ENCODE measurements at places on chromosomes 2 and 18.

- no peak for DNase-seq
Measured at GRCh38 chr18:62264984-62265383, 60.1 kb upstream of the TNFRSF11A start.

- DNase-seq = no peak
Measured at GRCh38 chr2:200188876-200189275, 117.6 kb upstream of the SPATS2L start.

- DNase-seq = no peak
Measured at GRCh38 chr2:30237966-30238800, 6.8 kb downstream of the LBH start.

GRCh38 chr2:181152701-181153100, 172.3 kb downstream of the UBE2E3 start:
- DNase-seq = no peak

DNA sequence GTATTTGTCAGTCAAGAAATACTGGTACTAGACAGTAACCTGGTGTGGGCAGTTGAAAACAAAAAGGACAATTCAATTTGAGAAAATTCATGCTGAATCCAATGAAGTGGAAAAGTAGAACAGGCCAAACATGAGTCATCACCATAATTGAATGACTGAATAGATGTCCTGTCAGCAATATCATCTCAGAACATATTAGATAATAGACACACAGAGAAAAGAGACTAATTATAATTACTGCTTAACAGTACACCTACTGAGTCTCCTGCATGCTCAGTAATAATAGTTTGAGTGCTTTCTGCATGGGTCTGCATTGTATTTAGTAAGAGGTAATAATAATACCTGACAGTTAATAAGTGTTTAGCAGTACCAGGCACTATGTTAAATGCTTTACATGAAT, 138.6 kb upstream of the ZC3H15 start:
- DNase-seq = no peak

DNA sequence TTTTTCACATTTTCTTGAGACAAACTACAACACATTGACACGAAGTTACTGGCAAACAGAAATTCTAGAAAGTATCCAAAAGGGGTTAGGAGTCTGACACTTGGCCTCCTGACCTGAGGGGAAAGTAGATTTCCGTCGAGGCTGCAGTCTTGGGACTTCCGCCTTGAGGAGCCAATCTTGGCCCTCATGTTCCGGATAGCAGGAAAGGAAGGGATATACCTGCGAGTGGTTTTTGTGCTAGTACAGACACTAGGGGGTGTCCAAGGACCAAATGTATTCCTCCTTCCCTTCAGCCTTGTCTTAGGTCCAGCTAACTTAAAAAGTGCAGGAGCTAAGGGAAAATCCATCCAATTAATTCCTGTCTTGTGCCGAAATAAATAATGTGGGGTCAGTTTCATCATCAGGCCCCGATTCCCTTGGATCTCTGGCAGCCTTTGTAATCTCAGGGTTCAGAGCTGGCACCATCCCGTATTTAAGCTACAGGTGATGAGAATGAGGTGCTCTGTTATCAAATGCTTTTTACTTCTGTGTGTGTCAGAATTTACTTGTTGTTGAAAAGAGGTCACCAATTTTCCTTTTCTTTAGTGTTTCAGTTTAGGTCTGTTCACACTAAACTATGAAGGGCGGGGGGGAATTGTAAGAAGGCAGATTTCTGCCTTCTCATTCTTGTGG, 330.2 kb upstream of the FANCL start:
- peak; percentile 44 for DNase-seq

DNA sequence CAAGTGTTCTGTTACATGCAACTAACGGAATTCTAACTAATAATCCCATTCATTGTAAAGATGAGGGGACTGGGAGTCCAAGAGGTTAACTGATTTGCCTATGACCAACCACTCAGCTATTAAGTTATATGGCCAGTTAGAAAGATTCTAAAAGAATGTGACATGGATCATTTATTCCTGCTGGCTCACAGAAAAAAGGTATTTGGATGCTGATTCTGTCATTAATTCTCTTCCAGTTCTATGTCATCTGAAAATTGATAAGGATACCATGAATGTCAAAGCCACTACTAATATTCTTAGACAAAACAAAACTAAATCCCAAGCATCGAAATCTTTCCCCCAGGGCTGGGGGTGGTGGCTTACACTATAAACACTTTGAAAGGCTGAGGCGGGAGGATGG, 41.2 kb upstream of the GORASP2 start:
- no peak for DNase-seq

DNA sequence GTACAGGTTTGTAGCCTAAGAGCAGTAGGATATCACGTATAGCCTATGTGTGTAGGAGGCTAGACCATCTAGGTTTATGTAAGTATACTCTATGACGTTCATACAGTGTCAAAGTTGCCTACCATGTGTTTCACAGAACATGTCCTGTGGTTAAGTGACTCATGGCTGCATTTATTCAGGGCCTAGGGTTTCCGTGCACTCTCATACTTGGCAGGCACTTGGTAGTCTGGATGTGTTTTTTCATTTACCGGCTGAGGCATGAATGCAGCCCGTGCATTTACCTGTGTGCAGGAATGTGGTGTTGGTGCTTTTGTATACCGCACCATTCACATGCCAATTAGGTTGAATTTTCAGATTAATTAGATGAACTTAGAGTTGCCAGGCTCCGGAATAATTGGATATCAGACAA, 43.4 kb downstream of the MYL12B start:
- no peak for DNase-seq

GRCh38 chr2:162074632-162074895, 549 bp upstream of the DPP4 start:
- DNase-seq = no peak

DNA sequence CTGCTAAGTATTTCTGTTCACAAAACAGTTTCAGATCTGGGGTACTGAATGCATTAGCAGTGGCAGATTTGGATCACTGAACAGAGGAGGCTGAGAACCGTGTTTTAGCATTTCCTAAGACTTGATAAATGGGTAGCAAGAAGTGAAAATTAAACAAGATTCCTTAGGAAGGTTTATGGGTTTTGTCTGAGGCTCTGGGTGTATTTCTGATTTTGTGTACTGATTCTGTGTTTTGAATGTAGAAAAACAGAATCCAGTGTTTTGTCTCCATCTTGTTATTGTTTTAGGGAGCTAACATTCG, 1.4 kb downstream of the FAM117B start:
- DNase-seq = no peak

- peak; percentile 72 for DNase-seq
Measured at GRCh38 chr2:162840598-162841246, 2.2 kb upstream of the KCNH7 start.

DNA sequence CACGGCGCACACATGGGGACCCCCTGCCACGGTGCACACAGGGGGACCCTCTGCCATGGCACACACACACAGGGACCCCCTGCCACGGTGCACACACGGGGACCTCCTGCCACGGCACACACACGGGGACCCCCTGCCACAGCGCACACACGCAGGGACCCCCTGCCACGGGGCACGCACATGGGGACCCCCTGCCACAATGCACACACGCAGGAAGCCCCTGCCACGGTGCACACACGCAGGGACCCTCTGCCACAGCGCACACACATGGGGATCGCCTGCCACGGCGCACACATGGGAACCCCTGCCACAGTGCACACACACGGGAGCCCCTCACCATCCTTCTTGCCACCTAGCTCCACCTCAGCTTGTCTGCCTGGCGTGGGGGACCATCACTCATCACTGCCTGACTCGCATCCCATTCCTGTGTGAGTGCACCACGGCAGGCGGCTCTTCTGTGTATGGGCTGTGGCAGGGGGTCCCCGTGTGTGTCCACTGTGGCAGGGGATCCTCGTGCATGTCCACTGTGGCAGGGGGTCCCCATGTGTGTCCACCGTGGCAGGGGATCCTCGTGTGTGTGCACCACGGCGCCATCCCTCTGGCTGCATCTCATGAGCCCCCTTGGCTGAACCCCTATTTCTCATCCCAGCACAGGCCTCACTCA, 206.7 kb downstream of the EIPR1 start:
- DNase-seq = no peak

- no peak for DNase-seq
Measured at GRCh38 chr2:217980591-217980990, 22.2 kb downstream of the TNS1 start.

DNA sequence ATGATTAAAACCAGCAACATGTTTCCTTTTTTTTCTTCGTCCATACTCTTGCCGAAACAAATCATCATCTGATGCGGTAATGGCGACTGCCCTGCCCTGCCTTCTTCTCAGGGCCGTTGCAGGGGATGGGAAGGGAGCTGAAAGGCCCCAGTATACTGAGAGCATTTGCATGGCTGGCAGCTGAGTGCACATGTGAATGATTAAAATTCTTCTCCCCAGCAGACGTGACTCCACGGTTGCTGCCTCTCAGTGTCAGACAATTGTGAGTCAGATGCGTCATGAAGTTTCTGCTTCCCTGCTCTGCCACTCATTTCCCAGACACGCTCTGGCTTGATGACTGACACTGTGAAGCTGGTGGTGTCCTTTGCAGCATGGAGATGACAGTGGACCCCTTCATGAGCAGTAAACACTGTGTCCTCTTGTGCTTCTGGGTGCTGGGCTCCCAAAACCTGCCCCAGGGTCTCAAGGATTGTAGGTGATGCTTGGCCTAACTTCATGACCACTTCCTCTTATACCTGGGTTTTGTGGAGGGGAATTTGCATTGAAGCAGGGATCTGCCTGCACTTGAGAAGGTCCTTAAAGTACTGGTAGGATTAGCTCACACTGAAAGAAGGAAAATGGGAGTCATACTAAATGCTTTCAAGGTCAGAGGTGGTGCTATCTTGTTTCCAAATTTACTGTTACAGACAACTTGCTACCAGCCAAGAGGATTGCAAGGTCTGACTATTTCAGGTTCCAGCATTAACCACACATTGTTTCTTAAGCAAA, 222.5 kb upstream of the COPS8 start:
- DNase-seq = peak; percentile 34

DNA sequence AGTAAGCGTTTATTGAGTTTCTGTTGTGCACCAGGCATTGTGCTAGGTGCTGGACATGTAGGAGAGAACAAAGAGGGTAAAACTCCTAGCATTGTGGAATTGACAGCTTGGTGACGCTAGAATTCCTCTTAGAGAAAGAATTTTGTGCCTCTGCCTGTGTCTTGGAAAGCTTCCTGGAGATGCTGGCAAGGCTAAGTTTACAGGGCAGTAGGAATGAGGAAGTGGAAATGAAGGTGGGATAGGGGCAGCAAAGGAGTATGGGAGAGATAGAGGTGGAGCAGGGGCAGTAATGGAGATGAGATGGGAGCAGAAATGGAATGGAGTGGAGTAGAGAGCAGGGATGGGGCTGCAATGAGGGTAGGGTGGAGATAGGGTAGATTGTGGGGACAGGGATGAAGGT, 29.8 kb downstream of the GPR39 start:
- no peak for DNase-seq

- DNase-seq = peak; percentile 72
Measured at GRCh38 chr2:130819608-130820278, 17.0 kb upstream of the ARHGEF4 start.

DNA sequence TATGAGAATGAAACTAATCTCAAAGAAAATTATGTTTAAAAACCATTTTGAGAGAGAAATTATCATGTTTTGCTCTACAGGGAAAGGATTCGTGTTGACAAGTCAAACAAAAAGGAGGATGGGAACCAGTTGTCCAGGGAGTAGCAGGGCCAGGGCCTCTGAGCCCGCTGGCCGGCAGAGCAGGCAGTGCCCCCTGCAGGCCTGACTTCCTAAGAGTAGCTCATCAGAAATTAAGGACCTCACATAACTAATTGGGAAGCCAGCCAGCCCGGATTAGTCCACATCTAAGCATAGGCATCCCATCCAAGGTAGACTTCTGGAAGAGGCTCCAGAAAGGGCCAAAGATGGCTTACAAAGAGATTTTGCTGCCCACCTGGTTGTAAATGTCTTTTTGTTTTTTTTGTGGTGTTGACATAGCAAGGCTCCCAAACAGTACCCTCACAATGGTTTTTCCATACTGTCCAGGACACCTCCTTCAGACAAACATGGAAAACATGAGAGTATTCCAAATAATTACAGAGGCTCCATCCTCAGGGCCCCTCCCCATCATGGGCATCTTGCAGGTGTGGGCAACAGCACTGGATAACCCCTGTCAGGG, 241.2 kb upstream of the TANK start:
- DNase-seq = peak; percentile 74

DNA sequence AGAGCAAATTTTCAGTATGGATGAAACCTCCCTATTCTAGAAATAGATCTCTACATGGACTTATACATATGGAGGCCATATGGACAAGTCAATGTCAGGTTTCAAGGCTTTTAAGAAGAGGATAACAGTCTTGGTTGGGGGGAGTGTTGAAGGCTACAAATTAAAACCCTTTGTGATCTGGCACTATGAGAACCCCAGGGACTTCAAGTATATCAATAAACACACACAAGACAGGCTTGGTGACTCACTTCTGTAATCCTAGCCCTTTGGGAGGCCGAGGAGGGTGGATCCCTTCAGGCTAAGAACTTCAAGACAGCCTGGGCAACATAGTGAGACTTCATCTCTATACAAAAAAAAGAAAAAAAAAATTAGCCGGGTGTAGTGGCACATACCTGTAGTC, 127.2 kb upstream of the SP5 start:
- DNase-seq = no peak

DNA sequence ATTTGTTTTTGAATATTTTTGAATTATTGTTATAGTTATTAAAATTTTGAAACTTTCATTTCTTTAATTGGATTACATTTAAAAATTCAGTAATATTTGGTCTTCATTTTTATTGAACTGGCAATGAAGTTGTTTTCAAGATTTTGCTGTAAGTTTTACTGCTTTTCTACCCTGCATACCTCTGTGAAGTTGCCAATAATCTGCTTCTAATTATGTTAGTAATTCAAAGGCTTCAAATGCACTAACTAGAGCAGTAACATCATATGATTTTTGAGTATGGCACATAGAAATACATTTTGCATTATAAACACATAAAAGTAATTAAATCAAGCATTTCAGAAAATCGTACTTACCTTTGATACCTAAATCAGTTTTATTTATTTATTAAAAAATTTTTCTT, 40.3 kb upstream of the FAM171B start:
- DNase-seq = no peak

- no peak for DNase-seq
Measured at GRCh38 chr2:33321236-33321771, 155.1 kb upstream of the RASGRP3 start.

- DNase-seq = no peak
Measured at GRCh38 chr2:124250433-124250832, 225.3 kb downstream of the CNTNAP5 start.

DNA sequence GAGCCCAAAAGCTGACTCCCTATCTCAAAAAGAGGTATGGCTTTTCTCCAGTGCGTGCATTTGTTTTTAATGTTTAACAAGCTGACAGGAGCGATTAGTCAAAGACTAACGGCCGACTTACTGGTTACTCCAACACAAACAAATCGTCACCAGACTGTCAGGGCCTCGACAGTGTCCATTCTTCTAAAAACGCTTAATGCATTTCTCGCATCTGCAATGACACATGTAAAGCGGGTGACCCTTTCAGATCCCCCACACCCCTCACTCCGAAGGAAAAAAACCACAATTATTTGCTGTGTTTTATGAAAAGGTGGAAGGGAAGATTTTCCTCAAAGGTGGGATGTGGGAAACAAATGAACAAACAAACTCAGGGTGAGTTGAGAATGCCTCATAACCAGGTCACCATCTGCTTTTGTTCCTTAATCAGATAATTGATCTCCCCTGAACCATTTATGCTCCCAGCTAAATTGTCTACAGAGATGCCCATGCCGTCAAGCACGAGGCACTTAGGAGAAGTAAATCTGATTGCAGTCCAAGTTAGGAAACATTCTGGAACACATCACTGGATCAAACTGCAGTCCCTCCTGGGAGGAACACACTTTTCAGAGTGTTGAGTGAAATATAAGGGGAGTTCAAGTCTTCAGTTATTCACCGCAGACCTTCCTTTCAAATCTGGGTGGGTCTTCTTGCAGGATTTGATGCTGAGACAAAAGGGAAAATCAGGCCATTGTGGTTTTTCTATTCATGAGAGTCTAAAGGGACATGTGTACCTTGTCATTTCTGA, 340.8 kb downstream of the CMPK2 start:
- DNase-seq = no peak

All from H1 (cell line).